Activated CD4-positive, alpha-beta T cell treated with anti-CD3 and anti-CD28 coated beads, Interleukin-2, amount 10 ng/mL, durations not matched to agents 7 days and 5 days (primary cell): ENCODE measurements at places on chromosomes 12 and 14.

- DNase-seq: no peak
Measured at GRCh38 chr14:75551021-75551420, 27.4 kb upstream of the FLVCR2 start.

DNA sequence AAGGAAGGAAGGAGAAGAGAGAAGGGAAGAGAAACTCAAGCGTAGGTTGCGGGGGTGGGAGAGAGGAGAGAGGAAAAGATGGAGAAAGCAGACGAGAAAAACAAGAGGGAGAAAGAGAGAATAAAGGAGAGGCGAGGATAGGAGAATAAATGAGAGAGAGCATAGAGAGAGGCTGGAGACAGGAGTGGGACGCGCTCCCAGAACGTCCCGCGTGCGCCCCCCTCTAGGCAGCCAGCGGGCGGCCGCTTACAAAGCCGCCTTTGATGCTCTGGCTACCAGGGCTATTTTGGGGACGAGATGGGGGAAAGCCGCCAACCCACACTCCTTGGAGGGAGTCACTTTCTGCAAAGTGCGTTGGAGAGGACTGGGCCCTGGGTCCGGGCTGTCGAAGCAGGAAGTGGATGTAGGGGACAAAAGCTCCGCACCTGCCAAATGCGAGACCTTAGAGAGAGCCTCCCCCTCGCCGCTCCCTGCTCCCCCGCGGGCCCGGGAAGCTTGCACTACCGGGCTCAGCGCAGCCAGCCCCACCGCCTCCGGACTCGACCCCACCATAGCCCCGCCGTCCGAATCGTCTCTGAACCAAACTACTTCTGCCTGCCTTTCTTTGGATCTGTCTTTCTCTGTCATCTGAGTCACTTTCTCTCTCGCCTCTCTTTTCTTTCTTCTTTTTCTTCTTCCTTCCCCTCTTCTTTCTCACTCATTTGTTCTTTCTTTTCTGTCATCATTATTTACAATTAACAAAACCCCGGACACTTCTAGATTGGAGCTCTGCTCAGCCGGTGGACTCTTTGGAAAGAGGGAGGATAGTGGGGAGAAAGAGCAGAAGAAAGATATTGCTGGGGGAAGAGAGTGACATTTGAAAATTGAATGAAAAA is 8.0 kb downstream of the ASCL1 start:
- no peak for DNase-seq

GRCh38 chr12:128387811-128388422 is 120.9 kb downstream of the TMEM132C start:
- peak; percentile 8 for DNase-seq

DNA sequence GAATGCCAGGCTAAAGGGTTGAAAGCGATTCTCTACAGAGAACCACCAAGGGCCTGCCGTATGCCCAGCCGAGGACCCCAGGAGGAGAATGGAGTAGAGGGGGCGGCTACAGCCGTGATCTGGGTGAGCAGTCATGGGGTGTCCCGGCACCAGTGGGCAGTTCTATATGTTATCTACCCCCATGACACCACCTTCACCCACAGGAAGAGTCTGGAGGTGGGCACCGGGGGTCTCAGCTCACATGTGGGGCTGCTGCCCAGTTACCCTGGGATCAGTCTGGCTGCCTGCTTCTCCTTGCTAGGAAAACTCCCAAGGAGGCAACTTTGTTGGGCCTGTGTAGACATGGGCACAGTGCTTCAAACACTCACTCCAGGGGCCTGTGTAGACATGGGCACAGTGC is 99.4 kb downstream of the LGMN start:
- no peak for DNase-seq

DNA sequence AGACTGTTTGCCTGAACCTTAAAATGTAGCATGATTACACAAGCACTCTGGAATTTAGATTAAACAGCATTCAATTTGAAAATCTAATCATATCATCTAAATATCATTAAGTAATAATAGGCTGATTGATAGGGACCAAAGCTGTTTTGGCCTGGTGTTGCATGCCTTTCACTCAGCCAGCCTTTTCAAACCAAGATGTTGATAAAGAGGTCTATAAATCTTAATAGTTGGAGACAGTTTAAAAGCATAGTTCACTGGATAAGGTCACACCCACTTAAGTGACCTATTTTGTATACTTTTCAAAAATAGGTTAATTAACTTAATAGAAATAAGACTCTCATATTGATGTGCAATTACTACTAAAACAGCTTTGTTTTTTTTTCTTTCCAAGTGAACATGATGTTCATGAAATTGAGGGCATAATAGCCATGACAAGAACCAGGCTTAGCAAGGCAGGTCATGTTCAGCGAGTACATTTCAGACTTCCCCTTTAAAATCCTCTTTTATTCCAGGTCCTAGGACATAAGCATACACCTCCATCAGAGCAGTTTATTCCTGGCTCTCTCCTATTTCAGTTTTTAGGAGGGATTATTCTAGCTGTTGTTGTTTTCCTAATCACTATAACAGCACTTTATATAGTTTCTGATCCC is 349.0 kb downstream of the RAD51B start:
- no peak for DNase-seq

- DNase-seq: no peak
Measured at GRCh38 chr12:8905546-8905945, 8.8 kb upstream of the PHC1 start.

- DNase-seq: no peak
Measured at GRCh38 chr14:102693006-102693755, 84.1 kb upstream of the TRAF3 start.

DNA sequence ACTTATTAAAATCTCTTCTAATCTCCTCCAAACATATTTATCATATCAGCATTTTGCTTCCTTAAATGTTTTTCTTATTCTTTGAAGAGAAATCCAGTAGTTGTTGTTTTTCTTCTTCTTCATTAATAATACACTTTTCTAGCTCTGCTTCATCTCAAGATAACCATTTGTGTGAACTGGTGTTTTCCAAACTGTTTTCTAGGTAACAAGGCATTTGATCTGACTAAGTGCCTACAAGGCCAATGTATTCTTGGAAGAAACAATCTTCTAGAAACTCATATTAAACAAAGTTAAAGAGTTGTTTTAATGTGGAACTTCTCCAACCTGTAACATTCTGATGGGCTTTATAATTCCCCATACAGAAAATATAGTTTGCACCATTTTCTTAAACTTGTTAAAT is 30.8 kb upstream of the IFNG start:
- no peak for DNase-seq

- no peak for DNase-seq
Measured at GRCh38 chr12:90100579-90100978, 391.9 kb upstream of the ATP2B1 start.

DNA sequence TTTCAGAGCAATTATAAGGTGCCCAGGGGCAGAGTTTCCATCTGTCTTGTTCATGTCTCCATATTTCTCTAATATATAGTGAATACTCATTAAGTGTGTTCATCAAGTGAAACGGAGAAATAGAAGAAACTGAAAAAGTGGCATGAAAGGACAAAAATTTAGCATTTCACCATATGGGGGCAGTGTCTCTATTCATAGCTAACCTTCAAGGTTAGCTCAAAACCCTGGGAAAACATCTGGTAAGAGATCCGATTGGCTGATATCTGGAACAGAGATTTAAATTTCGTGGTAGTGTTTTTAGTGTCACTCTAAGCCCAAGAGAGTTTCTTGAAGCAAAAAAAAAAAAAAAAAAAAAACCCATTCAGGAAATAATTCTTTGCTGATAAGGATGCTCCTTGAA is 367.5 kb downstream of the DAD1 start:
- peak; percentile 6 for DNase-seq

DNA sequence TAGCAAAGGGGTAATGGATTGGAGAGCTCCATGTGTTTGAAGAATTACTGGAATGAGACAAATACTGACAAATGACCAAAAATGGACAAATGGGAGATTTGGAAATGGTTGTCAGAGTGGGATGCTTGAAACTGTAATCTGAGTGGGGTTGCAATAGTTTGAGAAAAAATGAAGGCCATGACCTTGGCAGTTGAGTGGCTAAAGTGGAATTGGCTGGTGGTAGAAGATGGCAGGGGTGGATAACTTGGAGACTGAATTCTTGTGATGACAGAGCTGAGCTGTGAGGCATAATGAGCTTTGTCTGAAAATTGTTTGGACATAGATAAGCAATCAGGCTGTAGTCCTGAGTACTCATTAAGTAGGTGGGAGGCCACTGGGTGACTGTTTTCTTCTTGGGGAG is 222.5 kb upstream of the PRICKLE1 start:
- no peak for DNase-seq

GRCh38 chr14:97218691-97219430 is 421.7 kb downstream of the VRK1 start:
- peak; percentile 12 for DNase-seq

GRCh38 chr14:50795142-50795541 is 35.8 kb downstream of the NIN start:
- no peak for DNase-seq

DNA sequence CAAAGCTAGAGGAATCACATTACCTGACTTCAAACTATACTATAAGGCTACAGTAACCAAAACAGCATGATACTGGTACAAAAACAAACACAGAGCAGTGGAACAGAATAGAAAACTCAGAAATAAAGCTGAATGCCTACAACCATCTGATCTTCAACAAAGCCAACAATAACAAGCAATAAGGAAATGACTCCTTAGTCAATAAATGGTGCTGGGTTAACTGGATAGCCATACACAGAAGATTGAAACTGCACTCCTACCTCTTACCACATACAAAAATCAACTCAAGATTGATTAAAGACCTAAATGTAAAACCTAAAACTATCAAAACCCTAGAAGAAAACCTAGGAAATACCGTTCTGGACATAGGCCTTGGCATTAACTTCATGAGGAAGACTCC is 182.6 kb upstream of the CNOT2 start:
- DNase-seq: no peak

GRCh38 chr12:76117067-76117691 is 32.7 kb upstream of the NAP1L1 start:
- DNase-seq: no peak

GRCh38 chr12:113200021-113200797 is 14.7 kb downstream of the RITA1 start:
- DNase-seq: no peak

DNA sequence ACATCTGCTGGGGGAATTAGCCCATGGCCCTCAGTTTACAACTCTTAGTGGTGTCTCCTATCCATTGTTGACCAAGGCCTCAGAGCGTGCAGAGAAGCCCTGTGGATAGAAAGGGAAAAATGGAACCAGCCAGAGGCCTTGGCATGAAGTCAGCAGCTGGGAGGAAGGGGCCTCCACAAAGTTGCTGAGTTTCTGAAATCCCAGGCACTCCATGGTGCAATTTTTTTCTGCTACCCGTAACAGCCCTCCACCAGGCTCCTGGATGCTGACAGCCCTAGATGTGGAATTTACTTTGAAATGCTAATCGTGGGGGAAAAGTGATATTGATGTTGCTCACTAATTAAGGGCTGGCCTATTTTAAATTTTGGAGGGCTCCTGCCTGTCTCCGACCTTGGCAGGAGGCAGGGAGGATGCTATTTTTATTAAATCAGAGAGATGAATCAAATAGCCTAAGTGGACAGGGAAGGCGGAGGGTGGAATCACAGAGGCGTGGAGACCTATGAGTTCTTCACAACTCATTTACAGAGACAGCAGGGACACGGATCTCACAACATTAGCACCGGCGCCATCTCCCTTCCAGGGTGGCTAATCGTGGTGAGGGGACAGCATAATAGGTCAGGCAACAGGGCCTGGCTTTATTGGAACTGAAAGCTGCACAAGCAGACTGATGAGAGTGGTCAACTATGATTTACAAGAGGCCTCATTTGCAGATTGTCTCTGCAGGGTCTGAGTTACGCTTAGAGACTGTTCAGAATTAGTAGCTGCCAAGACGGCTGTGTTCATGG is 99.8 kb upstream of the WSCD2 start:
- no peak for DNase-seq

DNA sequence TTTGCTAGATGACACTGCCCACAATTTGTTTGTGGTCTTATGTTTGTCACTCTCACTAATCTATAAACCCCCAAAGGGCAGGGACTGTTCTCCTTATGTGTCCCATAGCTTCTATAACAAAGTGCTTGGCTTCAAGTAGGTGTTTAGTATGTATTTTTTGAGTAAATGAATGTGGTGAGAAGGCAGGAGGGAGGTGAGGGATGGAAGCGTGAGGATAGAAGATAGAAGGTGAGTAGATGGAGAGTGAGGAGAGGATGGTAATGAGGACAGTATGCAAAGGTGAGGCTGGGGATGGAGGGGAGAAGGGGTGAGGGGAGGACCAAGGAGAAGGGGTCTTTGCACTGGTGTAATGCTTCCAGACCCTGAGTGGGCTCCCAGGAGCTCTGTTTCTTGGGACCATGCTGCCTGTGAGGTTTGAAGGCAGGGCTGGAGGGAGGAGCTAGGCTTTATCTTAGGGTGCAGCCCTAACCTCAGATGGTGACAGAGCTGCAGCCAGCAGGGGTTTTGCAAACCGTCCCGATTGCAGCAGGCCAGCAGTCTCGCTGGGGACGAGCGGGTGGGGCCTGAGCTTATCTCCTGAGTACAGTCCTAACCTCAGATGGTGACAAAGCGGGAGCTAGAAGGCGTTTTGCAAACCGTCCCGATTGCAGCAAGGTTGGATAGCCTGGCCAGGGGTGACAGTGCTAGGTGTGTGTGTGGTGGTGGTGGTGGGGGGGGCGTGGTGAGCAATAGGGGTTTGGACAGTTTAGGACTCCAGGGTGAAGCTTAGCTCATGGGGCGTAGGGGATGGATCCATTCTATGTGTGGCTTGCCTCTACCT is 6.5 kb downstream of the CEBPE start:
- no peak for DNase-seq

DNA sequence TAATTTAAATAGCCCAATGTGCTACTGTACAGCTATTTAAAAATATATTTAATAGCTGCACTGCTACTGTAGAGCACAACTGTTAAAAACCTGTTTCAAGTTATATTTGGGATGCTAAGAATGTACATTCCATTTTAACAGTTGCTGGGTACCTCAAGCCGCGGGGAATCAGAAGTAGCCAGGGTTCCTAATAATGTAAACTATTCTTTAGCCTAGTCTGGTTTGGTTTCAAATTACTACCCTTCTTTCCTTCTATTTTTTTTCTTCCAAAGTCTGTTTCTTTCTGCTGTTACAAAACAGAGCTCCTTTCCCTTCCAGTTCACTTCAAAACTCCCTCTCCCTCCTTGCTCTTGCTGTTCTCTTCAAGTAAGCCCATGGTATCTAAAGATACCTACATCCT is 21.3 kb downstream of the SCAF11 start:
- DNase-seq: no peak

DNA sequence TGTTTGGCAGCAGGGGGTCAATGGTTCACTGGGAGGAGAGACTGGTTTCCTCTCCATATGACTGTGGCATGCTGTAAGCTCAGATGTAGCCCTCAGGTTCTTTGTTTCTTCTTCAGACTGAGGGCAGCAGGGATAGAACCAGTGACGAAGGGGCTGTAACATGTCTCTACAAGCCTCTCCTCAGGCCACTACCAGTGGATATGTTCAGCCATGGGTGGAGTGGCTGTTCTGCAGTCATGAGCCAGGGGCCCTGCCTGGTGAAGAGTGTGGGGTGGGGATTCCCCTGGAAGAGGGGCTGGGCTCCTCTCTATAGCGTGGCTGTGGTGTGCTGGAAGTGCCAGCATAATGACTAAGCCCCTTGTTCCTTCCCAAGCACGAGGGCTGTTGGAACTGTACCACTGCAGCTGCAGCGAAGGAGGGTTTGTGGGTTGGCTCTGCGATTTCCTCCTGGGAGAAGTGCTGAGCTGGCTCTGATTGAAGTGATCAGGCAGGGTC is 55.8 kb downstream of the CMAS start:
- DNase-seq: no peak
